ENCODE measurements at places on chromosomes 2 and 18. TPM values are rescaled to one million over a fixed set of nuclear protein-coding genes. Genes with fewer than 3 reads are reported as not detected.

DNA sequence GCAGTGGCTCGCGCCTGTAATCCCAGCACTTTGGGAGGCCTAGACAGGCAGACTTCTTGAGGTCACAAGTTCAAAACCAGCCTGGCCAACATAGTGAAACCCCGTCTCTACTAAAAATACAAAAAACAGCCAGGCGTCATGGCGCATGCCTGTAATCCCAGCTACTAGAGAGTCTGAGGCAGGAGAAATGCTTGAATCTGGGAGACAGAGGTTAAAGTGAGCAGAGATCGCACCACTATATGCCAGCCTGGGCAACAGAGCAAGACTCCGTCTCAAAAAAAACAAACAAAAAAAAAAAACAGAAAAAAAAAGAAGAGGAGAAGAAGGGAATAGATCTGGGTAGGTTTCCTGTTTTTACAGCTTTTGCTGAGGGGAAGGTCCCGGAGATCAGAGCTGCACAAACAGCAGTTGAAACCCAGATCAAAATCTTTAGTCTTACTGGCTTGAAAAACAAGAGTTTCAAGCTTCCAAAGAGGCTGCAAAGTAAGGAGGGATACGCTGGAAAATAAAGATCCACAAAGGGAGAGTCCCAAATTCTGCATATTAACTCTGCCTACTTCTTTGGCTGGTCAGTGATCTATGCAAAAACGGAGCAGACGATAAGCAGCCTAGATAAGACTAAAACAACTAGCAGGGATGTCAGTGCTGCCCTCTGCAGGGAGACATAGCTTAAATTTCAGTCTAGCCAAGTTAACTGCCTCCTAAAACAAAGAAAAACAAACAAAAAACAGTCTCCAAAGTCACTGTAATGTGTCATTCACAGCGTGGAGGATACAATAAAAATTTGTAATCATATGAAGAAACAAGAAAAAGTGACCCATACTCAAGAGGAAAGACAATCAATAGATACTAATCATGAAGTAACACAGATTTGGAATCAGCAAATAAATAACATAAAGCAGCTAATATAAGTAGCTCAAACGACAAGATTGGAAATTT, 74.1 kb downstream of the TLK1 start:
- peaks cover 10% of the 10 kb centered on the region for H3K36me3 ChIP-seq
- no peak overlapping the region for H3K27ac ChIP-seq

DNA sequence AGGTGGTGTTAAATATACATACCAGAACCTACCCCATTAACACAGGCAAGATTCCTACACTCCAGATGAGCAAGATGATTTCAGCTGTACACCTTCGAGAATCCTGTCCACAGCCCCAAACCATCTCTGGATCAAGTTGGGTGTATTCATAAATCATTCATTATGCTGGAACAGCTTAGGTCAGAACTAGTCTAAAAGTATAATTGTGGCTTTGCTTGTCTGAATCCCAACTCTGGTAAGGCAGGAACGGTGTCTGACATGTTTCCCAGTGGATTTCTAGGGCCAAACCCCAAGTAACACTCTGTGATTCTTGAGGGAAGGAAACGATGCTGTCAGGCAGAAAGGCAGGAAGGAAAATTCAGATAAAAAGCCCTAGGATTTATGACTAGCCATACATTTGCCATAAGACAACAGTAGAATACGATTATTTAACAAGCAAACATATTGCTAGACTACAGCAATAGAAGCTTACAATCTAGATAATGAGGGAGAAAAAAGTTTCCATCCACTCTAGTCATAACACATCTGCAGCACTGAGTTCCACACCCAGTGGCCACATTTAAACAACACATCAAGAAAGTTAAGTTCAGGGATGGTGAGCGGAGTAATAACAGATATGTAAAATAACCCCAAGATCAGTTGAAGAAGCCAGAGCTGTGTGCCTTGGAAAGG, 444.8 kb downstream of the RND3 start:
- H3K27me3 ChIP-seq, result no peaks in the 10 kb centered on the region
- no peak overlapping the region for H3K4me3 ChIP-seq
- H3K36me3 ChIP-seq, result no peaks in the 10 kb centered on the region
- DNase-seq, result no peak

DNA sequence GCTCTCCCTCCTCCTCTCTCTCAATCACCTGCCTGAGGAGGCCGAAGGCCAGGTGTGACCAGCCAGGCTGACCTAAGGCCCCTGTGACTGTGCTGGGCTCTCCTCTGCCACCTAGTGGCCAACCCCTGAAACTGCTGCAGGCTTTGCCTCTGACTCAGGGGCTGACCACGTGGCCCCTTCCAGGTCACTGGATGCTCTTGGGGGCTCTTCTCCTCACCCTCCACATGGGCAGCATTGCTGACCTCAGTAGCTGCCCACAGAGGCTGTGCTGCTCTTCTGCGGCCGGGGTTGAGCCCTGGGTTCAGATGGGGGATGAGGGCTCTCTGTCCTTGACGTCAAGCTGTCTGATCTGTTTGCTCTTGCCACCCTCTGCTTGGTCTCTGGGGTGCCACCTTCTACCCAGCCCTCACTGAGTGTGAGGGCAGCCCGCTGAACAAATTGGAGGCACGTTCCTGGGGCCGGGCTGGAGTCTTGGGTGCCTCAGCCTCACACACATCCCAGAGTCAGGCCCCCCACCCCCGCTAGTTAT, 122.7 kb downstream of the TWIST2 start:
- H3K27me3 ChIP-seq, result peaks cover 7% of the 10 kb centered on the region
- H3K4me3 ChIP-seq, result no peak overlapping the region
- peak; percentile 47 for DNase-seq
- H3K27ac ChIP-seq, result no peak overlapping the region

DNA sequence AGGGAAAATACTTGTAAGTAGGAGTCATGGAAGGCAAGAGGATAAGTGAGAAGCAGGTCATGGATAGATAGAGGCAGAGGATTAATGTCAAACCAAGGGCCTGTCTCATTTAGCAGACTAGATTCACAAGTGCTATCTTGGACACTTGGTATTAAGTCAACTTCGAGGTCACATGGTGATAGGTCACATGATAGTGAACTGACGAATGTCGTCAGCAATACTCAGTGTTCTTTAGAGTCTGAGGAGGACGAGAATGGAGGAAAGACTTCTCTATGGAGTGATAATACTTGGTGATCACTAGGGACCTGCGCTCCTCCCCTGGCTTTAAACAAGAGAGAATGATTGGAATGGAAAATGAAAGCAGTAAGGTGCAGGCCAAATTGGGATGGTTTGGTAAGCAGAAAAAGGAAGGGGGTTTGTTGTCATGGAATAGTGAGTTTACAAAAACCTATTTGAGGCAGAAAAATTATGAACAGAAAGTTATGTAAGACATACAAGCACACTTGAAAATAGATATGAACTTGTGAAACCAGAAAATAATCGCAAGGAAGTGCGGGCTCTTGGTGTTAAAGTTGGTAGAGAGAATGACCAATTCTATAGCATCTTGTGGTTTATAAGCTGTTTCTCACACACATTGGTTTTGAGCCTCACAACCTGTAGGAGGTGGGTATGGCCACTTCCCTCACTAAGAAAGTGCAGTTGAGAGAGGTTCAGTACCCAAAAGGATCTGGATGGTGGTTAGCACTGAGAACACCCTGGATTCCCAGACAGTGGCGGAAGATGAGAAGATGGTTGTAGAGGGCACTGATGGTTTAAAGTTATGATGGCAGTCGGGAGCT, 141.5 kb downstream of the WDSUB1 start:
- peaks cover 15% of the 10 kb centered on the region for H3K4me1 ChIP-seq
- no peak for DNase-seq
- no peaks in the 10 kb centered on the region for H3K36me3 ChIP-seq
- no peak overlapping the region for H3K27ac ChIP-seq
- no peak overlapping the region for H3K4me3 ChIP-seq
- peaks cover 7% of the 10 kb centered on the region for H3K27me3 ChIP-seq

- no peak overlapping the region for H3K4me3 ChIP-seq
- no peaks in the 10 kb centered on the region for H3K36me3 ChIP-seq
- DNase-seq, result no peak
- peaks cover 12% of the 10 kb centered on the region for H3K4me1 ChIP-seq
- H3K27me3 ChIP-seq, result no peaks in the 10 kb centered on the region
Observed at GRCh38 chr2:159497847-159498246, 118.5 kb downstream of the BAZ2B start.

The DCDC2C gene
- total RNA-seq, result not detected

The MGAT4A gene
- 69.8 TPM for total RNA-seq

The KCTD1 gene
- 5.6 TPM for total RNA-seq

The CROCC2 gene
- not detected for total RNA-seq

DNA sequence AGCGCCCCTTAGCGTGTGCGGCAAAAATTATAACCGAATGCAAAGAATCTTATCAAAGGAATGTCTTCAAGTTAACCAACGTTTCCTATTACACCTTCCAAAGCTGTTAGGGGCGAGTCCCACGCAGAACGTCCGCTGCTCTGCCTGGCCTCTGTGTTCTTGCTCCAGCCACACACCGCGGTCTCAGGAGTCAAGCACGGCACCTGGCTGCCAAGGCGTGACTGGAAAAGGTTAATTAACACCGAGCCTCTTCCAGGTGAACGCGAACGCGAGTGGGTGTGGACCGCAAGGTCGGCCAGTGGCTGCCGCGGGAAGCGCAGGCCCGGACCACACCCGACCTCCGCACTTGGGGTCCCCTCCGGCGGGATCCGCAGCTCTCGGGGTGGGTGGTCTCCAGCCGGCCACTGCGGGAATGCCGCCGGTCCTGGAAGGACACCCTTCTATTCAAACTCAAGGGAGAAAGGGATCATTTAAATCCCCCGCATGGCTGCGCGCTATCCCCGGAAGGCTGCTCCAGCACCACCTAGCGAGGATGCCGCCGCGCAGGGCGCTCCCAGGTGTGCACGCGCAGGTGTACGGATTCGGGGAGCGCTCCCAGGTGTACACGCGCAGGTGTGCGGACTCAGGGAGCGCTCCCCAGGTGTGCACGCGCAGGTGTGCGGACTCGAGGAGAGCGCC, 830 bp downstream of the CYB5A start:
- peaks cover 18% of the 10 kb centered on the region for H3K4me1 ChIP-seq
- no peaks in the 10 kb centered on the region for H3K27me3 ChIP-seq

DNA sequence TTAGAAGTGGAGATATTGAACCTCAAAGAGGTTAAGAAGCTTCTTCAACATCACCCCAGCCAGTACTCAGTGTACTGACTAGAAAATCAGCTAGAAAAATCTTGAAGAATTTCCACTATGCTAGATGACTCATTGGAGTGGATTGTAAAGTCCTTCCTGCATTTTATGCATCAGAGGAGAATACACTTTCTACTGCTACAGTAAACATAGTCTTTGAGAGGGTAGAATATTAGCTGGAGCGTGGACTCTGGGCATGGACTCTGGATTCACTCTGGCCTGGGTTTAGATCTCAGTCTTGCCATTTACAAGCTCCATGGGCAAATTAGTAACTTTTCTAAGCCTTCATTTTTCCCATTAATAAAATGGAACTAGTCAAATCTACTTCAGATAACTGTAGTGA, 215.9 kb downstream of the IRS1 start:
- H3K27ac ChIP-seq, result no peak overlapping the region
- no peak for DNase-seq
- H3K36me3 ChIP-seq, result no peaks in the 10 kb centered on the region

The MRPL30 gene
- 21.1 TPM for total RNA-seq

- H3K27me3 ChIP-seq, result peaks cover 2% of the 10 kb centered on the region
- H3K4me1 ChIP-seq, result no peaks in the 10 kb centered on the region
- H3K27ac ChIP-seq, result no peak overlapping the region
- DNase-seq, result no peak
- H3K36me3 ChIP-seq, result no peaks in the 10 kb centered on the region
Observed at GRCh38 chr2:19538411-19538963, 180.1 kb upstream of the OSR1 start.

The POTEF gene
- not detected for total RNA-seq

The FAM168B gene
- total RNA-seq, result 44.4 TPM

DNA sequence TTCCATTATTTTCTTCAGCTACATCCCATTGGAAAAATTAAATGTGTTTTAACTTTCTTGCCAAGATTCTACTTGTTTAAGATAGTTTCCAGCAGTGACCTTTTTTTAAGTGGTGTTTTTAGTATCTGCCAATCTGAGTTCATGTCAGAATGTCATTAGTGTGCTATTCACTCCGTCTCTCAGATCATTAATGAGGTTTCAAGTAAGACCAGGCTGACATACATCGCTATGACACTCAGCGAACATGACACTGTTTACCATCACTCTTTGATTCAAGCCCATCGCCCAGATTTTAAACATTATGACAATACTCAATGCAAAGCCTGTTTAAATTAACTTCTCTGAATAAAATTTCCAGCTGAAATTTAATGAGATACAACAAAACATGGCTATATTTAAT, 272.0 kb upstream of the KYNU start:
- no peak overlapping the region for H3K27ac ChIP-seq
- DNase-seq, result no peak
- no peaks in the 10 kb centered on the region for H3K27me3 ChIP-seq

GRCh38 chr2:64455545-64455944, 1.6 kb downstream of the LGALSL start:
- H3K27ac ChIP-seq, result no peak overlapping the region
- H3K4me3 ChIP-seq, result peak overlapping the region; percentile 69
- DNase-seq, result no peak
- H3K27me3 ChIP-seq, result peaks cover 30% of the 10 kb centered on the region
- H3K4me1 ChIP-seq, result peaks cover 10% of the 10 kb centered on the region

DNA sequence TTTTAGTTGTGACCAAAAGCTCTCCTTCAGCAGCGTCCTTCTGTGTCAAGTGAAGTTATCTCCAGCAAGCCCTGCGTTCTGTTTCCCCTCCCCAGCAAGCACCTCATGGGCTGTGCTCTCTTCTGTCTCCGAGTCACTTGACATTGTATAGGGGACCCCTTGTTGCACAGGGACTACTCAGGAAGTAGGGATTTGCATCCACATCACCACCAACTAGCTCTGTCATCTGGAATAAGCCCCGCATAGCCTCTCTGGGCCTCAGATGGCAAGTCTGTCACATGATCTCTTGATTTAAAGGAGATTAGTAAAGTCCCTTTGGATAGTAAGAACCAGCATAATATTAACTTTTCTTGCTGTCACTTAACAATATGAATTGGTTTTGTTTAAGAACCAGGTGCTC, 32.0 kb upstream of the STPG4 start:
- H3K27me3 ChIP-seq, result peaks cover 21% of the 10 kb centered on the region
- no peak overlapping the region for H3K27ac ChIP-seq
- no peak overlapping the region for H3K4me3 ChIP-seq
- H3K4me1 ChIP-seq, result no peaks in the 10 kb centered on the region
- no peaks in the 10 kb centered on the region for H3K36me3 ChIP-seq

The SP9 gene
- not detected for total RNA-seq

GRCh38 chr2:24046599-24046929, 627 bp downstream of the WDCP start:
- peaks cover 2% of the 10 kb centered on the region for H3K27me3 ChIP-seq
- peaks cover 6% of the 10 kb centered on the region for H3K36me3 ChIP-seq
- peak overlapping the region; percentile 96 for H3K4me3 ChIP-seq

- DNase-seq, result no peak
- H3K27me3 ChIP-seq, result no peaks in the 10 kb centered on the region
- no peaks in the 10 kb centered on the region for H3K4me1 ChIP-seq
- H3K27ac ChIP-seq, result no peak overlapping the region
- H3K36me3 ChIP-seq, result no peaks in the 10 kb centered on the region
Observed at GRCh38 chr18:72013427-72013850, 530.7 kb downstream of the CBLN2 start.

GRCh38 chr18:56789004-56789888, 138.1 kb downstream of the WDR7 start:
- no peaks in the 10 kb centered on the region for H3K4me1 ChIP-seq
- no peaks in the 10 kb centered on the region for H3K27me3 ChIP-seq
- DNase-seq, result peak; percentile 19
- H3K4me3 ChIP-seq, result no peak overlapping the region
- no peak overlapping the region for H3K27ac ChIP-seq

Data from activated CD4-positive, alpha-beta memory T cell treated with anti-CD3 and anti-CD28 coated beads, Interleukin-2, amount 10 ng/mL, durations not matched to agents 7 days and 5 days (primary cell).